ENCODE measurements at places on chromosomes 2 and 18.

DNA sequence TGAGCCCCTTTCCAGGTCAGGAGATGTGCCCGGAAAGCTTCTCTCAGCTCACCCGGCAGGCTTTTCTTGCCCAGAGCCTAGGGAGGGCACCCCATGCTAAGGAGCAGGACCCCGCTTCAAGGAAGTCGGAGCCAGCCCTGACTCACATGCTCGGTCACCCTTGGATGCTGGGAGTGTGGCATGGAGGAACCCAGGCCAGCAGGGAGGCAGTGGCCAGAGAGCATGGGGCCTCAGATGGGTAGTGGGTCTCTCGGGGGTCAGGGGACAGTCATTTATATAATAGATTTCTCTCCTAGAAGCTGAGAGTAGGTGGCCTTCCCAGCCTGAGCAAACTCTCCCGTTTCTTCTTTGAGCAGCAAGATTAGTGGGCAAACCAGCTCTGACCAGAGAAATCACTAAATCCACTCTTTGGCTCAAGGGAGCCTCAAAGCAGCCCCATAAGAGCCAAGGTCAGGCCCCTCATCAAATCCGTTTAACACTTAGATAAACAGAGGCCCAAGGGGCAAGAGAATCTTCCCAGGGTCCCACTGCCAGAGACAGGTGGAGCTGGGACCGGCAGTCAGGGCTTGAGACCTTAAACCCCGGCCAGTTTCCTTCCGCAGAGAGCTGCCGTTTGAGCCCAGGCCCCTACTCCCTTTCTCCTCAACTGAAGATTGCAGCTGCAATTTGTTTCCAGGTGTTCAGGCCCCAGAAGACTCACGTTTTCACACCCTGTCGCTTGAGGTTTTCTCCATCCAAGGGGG is 113.1 kb downstream of the CYP26B1 start:
- DNase-seq = no peak

GRCh38 chr2:113138428-113139322 is 11.3 kb downstream of the IL1RN start:
- no peak for DNase-seq

GRCh38 chr2:103183061-103183460 is 421.2 kb downstream of the TMEM182 start:
- no peak for DNase-seq

- DNase-seq = no peak
Measured at GRCh38 chr2:211800001-211800400, 738.6 kb downstream of the ERBB4 start.

GRCh38 chr2:20668451-20668850 is 1.5 kb downstream of the GDF7 start:
- DNase-seq = no peak

GRCh38 chr2:207692206-207693065 is 19.0 kb upstream of the CCNYL1 start:
- DNase-seq = peak; percentile 58

- DNase-seq = no peak
Measured at GRCh38 chr2:11506611-11506969, 27.3 kb upstream of the GREB1 start.

- no peak for DNase-seq
Measured at GRCh38 chr2:80454628-80455027, 150.1 kb upstream of the LRRTM1 start.

- DNase-seq = no peak
Measured at GRCh38 chr2:62856228-62857040, 150.9 kb downstream of the EHBP1 start.

DNA sequence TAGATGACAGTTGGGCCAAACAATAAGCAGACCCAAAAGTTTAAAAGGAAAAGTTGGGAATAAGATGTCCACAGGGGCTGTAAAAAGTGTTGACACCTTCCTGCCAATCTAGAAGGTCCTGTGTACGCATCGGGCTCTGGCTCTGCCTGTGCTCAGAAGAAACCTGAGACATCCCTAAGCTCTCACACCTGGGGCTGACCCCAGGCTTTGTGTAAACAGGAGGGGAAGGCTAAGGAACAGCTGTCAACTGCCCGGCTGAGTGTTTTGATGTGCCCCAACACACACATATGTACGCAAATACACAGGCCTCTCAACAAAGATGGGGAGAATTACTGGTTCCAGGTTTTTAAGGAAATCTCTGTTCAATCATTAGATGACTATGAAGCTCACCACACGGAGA is 59.5 kb downstream of the TMEM131 start:
- peak; percentile 35 for DNase-seq

DNA sequence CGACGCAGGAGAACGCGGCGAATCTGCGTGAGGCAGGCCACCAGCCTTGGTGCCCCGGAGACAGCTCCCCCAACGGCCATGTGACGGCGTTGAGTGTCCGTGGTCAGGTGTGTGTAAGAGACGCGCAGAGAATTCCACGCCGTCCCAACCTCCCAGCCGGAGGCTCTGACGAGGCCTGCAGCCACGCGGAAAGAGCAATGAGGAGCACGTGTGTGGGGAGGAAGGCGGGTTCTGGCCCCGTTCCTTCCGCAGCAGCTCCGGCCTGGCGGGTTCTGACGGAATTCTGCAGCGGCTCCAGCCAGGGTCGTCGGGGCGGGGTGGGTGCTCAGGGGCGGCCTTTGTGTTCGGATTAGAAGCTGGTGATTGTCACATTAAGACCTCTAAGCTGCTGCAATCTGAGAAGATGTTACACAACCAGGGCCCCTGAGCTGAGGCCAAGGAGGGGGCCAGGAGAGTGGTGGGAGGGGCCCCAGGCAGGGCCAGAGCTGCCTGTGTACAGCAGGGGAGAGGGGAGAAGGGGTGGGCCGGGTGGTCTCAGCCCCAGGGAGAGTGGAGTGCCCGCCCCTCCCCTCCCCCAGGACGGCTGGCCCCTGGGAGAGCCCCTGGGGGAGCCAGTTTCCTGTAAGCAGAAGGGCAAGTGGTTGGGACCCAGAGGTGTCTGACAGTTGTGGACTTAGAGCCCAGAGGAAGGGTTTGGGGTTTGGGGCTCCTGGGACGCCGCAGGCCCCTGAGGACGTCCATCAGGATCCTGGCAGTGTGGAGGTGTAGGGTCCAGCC is 5.1 kb upstream of the GAL3ST2 start:
- DNase-seq = no peak

- no peak for DNase-seq
Measured at GRCh38 chr2:240209493-240209892, 69.0 kb upstream of the OTOS start.

GRCh38 chr2:209830722-209831465 is 59.3 kb downstream of the UNC80 start:
- DNase-seq = no peak

DNA sequence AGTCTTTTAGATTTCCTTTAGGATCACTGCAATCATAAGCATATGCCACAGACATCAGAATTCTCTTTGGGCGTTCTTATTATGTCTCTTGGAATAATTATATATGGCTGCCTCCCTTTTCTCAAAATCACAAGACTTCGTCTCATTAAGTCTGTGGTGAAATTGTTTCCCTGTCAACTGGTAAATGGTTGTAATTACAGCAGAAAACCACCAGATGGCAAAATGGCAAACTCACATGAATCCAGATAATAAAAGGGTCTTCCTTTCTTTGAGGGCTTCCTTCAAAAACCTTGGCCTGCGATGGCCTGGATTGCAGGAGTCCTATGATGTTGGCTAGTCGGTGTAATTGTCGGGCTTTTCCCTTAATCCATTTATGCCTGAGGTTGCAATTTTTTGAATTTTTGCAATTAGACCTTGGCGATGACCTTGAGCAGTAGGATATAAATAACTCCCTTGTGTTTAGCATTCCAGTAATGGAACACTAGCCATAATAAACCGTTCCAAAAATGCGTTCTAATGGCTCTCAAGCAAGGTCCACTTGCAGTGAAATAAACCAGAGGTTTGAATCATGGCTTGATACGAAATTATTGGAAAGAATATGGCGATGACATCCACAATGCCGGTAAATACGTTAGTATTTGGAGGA is 656.4 kb downstream of the MBD2 start:
- DNase-seq = no peak

All from transverse colon (tissue), 4 donors.